Right lobe of liver (tissue), 6 donors: ENCODE measurements at places on chromosomes 1 and 21. TPM values are rescaled to one million over a fixed set of nuclear protein-coding genes. Genes with fewer than 3 reads are reported as not detected.

DNA sequence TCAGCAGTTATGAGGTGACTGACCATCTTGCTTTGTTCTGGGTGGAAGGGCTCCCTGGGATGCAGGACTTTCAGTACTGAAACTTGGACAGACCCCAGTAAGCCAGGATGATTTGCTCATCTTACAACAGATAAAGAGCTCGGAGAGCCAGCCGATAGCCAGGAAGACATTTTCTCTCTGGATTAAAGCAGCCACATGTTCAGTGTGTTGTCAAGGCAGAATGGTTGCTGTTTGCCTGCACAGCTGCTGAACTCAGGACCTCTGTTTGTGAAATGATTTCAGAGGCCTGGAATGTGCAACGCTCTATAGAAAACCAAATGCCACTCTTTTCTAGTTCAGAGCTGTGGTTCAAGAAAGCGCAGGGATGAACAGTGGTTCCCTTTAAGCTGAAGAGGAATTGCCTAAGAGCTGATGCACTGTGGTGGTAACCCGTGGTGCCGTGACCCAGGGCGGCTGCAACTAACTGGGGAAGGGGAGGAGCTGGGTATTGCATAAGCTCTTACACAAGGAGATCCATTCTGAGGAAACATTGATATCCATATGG, 40.7 kb downstream of the CASQ2 start:
- peak; percentile 72 for DNase-seq
- peaks cover 31% of the 10 kb centered on the region for H3K4me1 ChIP-seq
- peak overlapping the region; percentile 13 for H3K27ac ChIP-seq
- no peaks in the 10 kb centered on the region for H3K27me3 ChIP-seq

- H3K36me3 ChIP-seq = no peaks in the 10 kb centered on the region
- peaks cover 5% of the 10 kb centered on the region for H3K4me1 ChIP-seq
- H3K27me3 ChIP-seq = no peaks in the 10 kb centered on the region
Observed at GRCh38 chr1:53060579-53060978, 1.4 kb upstream of the PODN start.

GRCh38 chr21:44752671-44753235, 41.4 kb upstream of the TSPEAR start:
- H3K36me3 ChIP-seq = no peaks in the 10 kb centered on the region
- no peak for DNase-seq
- no peaks in the 10 kb centered on the region for H3K27me3 ChIP-seq
- no peak overlapping the region for H3K4me3 ChIP-seq
- H3K4me1 ChIP-seq = no peaks in the 10 kb centered on the region

DNA sequence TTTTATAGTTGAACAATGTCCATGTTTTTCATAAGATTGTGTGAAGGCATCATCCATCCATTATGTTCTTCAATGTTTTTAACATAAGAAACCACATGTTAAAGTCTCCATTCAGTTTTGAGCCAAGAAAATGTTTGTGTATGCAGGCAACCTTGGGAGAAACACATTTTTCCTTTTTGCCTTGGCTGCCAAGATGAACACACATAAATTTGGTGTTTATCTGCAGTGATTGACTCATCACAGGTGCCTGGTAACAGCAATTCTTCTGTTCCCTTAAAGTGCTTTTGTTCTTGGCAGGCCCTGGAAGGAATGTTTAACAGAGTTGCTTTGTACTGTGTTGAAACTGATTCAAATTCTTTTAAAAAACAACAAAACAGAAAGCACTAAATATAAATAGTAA, 709.9 kb upstream of the ADGRL4 start:
- no peaks in the 10 kb centered on the region for H3K36me3 ChIP-seq
- no peak overlapping the region for H3K27ac ChIP-seq
- H3K4me1 ChIP-seq = no peaks in the 10 kb centered on the region

- H3K27ac ChIP-seq = no peak overlapping the region
- peaks cover 28% of the 10 kb centered on the region for H3K4me1 ChIP-seq
- no peak for DNase-seq
- no peaks in the 10 kb centered on the region for H3K36me3 ChIP-seq
Observed at GRCh38 chr1:206573762-206574161, 38.5 kb downstream of the EIF2D start.

C1orf105 gene
- total RNA-seq = 0.50 TPM

SLC6A17 gene
- total RNA-seq = not detected

FAAH gene
- 48.7 TPM for total RNA-seq

DNA sequence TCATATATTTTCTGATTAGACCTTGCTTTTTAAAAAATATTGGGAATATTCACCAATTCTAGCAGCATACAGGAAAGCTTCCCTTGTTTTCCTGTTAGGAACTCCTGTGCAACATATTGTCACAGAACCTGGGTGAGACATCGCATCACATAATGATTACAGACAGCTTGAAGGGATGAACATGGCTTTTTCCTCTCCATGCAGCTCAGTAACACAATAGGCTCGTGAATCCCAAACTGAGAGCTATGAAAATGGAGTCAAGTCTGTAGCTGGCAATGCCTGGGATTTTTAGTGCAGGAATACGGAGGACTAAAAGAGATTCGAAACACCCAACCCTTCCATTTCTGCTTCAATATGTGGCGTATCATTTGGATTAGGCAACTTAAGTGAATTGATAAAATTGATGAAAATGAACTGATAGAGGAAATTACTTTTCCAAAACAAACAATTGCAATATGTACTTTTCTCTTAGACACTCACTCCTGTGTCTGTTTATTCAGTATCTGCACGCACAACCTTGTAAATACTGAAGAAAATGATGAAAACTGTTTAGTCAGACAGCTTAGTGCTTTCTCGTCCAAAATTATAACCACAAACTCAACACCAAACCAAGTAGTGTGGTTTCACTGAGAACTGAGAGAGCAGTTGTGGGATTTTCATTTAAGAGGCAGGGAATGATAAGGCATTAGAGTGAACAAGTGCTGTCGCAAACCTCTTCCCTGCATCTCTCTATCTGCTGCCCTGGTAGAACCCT, 250.4 kb downstream of the PTBP2 start:
- no peaks in the 10 kb centered on the region for H3K36me3 ChIP-seq
- no peak for DNase-seq
- H3K4me3 ChIP-seq = no peak overlapping the region
- H3K27me3 ChIP-seq = no peaks in the 10 kb centered on the region
- H3K4me1 ChIP-seq = no peaks in the 10 kb centered on the region

CD1B gene
- not detected for total RNA-seq

GRCh38 chr1:223726380-223727001, 14.2 kb downstream of the CAPN2 start:
- H3K4me1 ChIP-seq = peaks cover 6% of the 10 kb centered on the region
- H3K27ac ChIP-seq = no peak overlapping the region
- H3K27me3 ChIP-seq = no peaks in the 10 kb centered on the region
- no peak for DNase-seq

LRIF1 gene
- 3.8 TPM for total RNA-seq

RAVER2 gene
- 0.86 TPM for total RNA-seq

DNA sequence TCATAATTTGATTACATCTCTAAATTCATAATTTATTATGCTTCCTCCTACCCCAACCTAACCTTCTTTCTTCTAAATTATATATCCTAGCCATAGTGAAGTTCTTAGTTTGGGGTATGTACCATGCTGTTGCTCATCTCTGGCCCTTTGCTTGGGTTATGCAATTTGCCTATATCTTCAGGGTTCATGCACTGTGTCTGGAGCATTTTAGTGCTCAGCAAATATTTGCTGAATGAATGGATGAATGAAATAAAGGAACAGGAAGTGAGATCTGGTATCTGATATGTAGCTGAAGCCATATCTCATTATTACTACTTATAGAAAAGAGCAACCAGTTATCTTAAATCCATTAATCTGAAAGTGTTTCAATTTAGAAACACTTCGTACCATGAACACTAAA, 137.6 kb downstream of the GPATCH2 start:
- no peaks in the 10 kb centered on the region for H3K27me3 ChIP-seq
- no peaks in the 10 kb centered on the region for H3K36me3 ChIP-seq
- no peak overlapping the region for H3K27ac ChIP-seq

DNA sequence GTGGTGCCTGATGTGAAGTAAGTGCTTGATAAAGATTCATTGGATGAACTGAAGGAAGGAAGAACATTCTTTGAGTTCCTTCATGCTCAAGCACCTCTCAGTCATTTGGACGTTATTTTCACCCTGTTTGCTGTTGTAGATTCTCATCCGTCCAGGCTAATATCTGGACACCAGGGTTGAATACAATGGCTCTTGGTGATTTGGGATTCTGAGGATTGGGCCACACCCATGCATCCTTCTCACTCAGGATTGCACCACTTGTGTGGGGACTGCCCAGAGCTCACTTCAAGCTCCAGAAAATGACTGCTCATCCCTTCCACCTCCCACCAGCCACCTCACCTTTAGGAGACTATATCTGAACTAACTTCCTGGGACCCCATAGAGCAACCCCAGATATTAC, 117.1 kb upstream of the IPO9 start:
- no peak overlapping the region for H3K27ac ChIP-seq
- H3K36me3 ChIP-seq = no peaks in the 10 kb centered on the region
- no peaks in the 10 kb centered on the region for H3K27me3 ChIP-seq
- no peak overlapping the region for H3K4me3 ChIP-seq

ZNF687 gene
- 7.6 TPM for total RNA-seq

TMEM125 gene
- total RNA-seq = not detected

OR2T11 gene
- total RNA-seq = not detected

FAM131C gene
- not detected for total RNA-seq

DNA sequence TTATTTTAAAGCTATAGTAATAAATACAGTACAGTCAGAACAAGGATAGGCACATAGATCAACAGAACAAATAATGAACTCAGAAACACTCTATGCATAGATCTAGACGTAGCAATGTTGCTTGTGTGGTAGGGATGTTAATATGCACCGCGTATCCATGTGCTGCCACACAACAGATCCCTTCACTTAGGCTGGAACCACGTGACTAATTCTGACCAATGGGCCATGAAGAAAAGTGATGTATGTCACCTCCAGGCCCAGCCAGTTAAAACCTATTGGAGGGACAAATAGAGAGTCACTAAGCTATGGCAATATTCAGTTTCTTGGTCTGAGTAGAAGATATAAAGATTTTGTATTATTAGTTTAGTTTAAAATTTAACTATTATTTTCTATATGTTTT, 91.4 kb downstream of the ADAMTS1 start:
- no peaks in the 10 kb centered on the region for H3K36me3 ChIP-seq
- no peaks in the 10 kb centered on the region for H3K27me3 ChIP-seq
- H3K4me1 ChIP-seq = no peaks in the 10 kb centered on the region
- H3K27ac ChIP-seq = no peak overlapping the region
- DNase-seq = no peak

OBSCN gene
- 2.9 TPM for total RNA-seq

DNA sequence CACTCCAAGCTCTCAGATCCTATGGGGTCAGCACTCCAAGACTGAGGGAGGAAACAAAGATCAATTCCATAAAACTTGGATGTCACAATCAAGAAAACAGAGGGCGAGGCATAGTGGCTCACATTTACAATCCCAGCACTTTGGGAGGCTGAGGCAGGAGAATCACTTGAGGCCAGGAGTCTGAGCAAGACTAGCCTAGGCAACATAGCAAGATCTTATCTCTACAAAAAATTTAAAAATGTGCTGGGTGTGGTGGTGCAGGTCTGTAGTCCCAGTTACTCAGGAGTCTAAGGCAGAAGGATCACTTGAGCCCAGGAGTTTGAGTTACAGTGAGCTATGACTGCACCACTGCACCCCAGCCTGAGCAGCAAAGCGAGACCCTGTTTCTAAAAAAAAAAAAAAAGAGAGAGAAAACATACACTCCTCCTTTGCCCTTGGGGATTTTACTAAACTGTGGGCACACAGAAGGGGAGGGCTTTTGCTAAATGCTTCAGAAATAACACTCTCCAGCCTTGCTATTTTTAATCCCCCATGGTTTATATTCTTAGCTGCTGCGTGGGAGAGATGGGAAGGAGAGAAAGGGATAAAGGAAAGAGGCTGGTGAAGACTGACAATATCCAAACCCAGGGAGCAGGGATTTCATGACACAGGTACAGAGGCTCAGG, 18.1 kb downstream of the ARHGEF2 start:
- no peaks in the 10 kb centered on the region for H3K4me1 ChIP-seq
- H3K36me3 ChIP-seq = no peaks in the 10 kb centered on the region
- no peaks in the 10 kb centered on the region for H3K27me3 ChIP-seq
- H3K27ac ChIP-seq = no peak overlapping the region
- no peak for DNase-seq

KCNK1 gene
- total RNA-seq = 3.7 TPM

DNA sequence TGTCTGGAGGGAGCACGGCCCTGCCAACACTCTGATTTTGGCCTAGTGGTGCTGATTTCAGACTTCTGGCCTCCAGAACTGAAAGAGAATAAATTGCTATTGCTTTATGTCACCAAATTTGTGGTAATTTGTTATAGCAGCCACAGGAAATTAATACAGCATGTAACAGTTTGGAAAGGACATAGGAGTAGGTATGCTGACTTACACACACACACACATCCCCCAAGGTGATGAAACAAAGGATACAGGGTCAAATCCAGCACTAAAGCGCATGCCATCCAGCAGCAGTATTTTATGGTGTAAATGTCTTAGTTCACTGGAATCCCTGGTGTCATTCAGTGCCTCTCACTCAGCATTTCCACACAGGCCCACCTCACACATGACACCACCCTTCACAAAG, 72.2 kb upstream of the MAN1A2 start:
- no peaks in the 10 kb centered on the region for H3K27me3 ChIP-seq
- no peaks in the 10 kb centered on the region for H3K36me3 ChIP-seq
- no peaks in the 10 kb centered on the region for H3K4me1 ChIP-seq
- H3K4me3 ChIP-seq = no peak overlapping the region
- H3K27ac ChIP-seq = no peak overlapping the region
- DNase-seq = no peak

GRCh38 chr1:6329396-6329795, 64.2 kb downstream of the ACOT7 start:
- H3K36me3 ChIP-seq = no peaks in the 10 kb centered on the region
- H3K27ac ChIP-seq = no peak overlapping the region
- no peak for DNase-seq
- H3K4me3 ChIP-seq = no peak overlapping the region
- H3K27me3 ChIP-seq = no peaks in the 10 kb centered on the region

- H3K36me3 ChIP-seq = no peaks in the 10 kb centered on the region
- H3K4me1 ChIP-seq = no peaks in the 10 kb centered on the region
- H3K27ac ChIP-seq = no peak overlapping the region
- H3K4me3 ChIP-seq = no peak overlapping the region
Observed at GRCh38 chr1:1199141-1199960, 7.0 kb downstream of the TNFRSF18 start.

DNA sequence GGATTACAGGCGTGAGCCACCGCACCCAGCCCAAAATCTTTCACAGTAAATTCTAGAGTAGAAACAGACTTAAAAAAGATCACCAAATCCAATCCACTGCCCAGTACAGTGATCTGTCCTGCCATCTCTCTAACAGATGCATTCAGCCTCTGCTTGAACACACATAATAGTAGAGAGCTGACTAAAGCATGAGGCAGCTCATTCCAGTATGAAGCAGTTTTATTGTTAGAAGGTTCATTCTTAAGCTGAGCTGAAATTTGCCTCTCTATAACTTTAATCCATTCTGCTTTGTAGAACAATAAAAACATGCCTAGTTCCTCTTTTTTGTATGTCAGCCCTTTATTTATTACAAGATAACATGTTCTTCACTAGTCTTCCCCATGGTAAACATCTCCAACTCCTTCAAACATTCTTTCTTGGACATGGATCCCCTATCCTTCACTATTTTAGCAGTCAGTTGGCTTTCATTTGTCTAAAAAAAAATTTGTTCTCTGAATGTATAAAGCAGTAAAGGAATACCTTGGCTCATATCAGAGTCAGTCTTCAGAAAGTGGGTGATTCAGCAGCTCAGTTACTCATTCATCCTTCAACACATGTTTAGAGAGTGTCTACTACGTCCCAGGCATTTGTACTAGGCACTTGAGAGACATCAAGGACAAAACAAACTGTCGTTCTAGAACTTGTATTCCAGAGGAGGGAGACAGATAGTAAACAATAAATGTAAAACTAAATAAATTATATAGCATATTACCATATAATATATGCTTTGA, 10.7 kb upstream of the PTBP2 start:
- H3K4me1 ChIP-seq = no peaks in the 10 kb centered on the region
- no peaks in the 10 kb centered on the region for H3K27me3 ChIP-seq
- no peaks in the 10 kb centered on the region for H3K36me3 ChIP-seq

PAFAH2 gene
- total RNA-seq = 21.3 TPM
